ENCODE measurements at places on chromosomes 6 and 20. TPM values are rescaled to one million over a fixed set of nuclear protein-coding genes. Genes with fewer than 3 reads are reported as not detected.
A peak's percentile ranks its signal among the peaks of the same experiment; 100 is the strongest.

Gene SFTA2
- total RNA-seq: not detected

Gene SAMD5
- total RNA-seq: not detected

Gene IL17A
- not detected for total RNA-seq

Gene RHAG
- not detected for total RNA-seq

- DNase-seq: no peak
These were observed 125.3 kb upstream of the SLC2A12 start for GRCh38 chr6:134177753-134178160.

DNA sequence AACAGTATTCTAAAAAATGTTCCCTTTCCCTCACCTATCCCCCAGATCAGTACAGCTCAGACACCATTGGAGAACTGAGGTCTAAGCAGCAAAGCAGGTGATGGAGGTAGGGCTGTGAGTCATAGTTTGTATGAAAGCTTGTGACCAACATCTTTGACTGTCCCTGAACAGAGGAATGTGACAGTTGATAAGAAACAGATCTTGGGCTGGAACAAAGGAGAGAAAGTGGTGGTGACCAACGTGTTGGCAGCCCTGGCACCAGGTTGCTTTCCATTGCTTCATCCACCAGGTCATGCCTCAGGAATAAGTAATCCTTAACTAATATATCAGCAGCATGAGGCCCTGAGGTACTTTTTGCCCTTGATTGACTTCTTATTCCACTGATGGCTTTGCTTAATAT, 19.9 kb upstream of the CRIP3 start:
- DNase-seq: no peak

DNA sequence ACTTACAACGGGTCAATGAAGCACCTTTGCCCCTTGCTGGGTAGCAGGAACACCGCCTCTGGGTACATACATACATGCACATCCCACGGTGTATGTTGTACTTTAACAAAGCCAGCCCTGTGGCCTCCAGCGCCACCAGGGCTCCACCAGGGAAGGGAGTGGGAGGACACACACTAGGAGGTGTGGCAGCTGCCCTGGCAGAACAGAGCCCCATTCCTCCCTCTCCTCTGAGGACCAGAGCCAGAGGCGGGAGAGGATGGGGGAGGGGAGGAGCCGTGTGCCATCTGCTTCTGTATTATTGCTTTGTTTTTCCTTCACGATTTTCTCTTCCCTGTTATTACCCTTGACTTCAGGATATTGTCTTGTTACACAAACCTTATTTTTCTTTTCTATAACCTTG, 105.8 kb upstream of the TRAF3IP2 start:
- DNase-seq: no peak

GRCh38 chr6:21970569-21971300, 326.1 kb downstream of the PRL start:
- no peak for DNase-seq

GRCh38 chr6:52176550-52176949, 9.6 kb upstream of the IL17A start:
- no peak for DNase-seq

DNA sequence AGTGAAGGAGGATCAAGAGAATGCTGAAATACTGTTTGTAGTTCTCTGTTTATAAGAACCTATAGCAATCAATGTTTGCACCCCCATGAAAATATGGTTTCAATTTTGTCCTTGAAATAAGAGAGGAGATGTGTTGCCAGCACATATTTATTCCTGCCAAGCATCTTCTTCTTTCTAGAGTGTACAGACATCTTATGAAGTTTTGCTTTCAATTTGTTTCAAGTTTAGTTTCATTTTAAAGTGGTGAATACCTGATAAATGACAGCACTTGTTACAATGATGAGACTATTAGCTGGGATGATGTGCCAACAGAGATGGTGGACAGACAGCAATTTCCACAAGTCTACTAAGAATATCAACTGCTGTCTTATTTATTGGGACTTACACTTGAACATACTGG, 39.2 kb upstream of the CENPW start:
- DNase-seq: no peak

- DNase-seq: peak; percentile 76
These were observed 19.8 kb downstream of the HLA-E start for GRCh38 chr6:30508890-30509736.

DNA sequence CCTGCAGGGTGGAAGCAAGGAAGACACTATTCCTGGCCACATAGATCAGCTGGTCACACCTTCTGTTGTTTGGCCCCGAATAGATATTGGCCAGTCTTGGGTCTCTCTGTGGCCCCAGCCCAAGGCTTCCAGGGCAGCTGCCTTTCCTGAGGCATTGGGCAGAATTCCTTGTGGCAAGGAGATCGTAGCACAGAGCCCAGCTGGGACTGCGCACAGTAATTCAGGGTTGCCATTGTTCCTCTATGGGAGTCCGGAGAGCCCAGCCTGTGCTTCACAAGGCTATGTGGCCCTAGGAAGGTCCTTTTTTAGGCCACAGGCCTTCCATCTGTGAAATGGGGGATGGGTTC, 6.9 kb downstream of the SGK2 start:
- DNase-seq: no peak

GRCh38 chr6:144898741-144899140, 613.6 kb downstream of the UTRN start:
- no peak for DNase-seq

DNA sequence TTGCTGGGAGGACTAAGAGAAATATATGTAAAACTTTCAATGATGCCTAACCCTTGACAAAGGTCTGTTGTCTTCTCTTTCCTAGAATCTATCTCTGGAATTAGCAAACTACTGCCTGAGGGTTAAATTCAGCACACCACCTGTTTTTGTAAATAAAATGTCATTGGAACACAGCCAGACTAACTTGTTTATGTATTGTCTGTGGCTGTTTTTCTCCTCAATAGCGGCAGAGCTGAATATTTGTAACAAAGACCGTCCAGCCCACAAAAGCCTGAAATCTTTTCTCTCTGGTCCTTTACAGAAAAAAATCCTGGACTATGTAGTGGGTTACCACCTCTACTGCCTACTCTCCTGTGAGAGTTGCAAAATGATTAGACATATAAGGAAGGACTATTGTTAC, 33.3 kb upstream of the SYNDIG1 start:
- DNase-seq: no peak

GRCh38 chr6:3317741-3318211, 59.0 kb downstream of the PSMG4 start:
- no peak for DNase-seq

DNA sequence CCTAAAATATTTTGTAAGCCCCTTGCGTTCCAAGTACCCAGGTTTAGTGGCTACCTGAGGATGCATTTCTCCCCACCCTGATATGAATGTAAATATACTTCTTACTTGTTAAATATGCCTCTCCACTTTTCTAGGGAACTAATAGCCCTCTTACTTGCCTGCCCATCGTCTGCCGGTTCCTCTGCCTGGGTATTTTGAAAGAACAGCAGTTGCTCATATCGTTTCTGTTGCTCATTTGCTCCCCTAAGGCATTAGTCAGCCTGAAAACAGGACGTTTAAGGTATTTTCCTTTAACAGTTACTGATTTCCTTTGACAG, 141.3 kb upstream of the CARMIL1 start:
- no peak for DNase-seq

DNA sequence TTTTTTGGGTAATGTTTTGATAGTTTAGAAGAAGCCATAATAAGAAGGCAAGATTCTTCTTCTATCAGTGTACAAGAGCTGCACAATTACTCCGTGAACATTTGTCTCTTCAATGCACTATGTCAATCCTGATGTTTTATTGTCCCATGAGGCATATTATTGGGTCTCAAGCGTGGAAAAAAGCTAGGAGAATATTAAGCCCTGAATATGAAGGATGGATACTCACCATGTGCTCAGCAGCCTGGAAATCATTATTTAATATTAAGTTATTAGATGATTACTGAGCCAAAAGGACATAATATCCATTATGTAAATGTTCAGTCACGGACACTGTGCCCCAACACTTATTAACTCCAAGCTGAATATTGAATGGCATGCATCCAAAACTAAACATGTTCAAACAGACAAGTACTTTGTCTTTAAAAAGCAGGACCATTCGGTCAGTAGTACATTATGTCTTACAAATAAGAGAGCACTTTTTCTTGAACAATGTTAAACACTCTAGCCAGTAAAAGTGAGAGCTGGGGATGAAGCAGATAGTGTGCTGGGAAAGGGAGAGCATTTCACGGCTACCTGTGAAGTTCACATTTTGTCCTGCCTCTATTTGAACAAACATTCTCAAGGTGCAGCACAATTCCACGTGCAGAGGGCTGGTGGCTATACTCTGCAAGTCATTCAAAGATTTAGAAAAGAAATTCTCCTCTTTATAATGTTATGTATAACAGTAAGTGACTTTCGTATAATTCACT, 70.6 kb upstream of the CNR1 start:
- DNase-seq: no peak

- DNase-seq: no peak
These were observed 24.9 kb downstream of the CHRNA4 start for GRCh38 chr20:63336232-63336752.

DNA sequence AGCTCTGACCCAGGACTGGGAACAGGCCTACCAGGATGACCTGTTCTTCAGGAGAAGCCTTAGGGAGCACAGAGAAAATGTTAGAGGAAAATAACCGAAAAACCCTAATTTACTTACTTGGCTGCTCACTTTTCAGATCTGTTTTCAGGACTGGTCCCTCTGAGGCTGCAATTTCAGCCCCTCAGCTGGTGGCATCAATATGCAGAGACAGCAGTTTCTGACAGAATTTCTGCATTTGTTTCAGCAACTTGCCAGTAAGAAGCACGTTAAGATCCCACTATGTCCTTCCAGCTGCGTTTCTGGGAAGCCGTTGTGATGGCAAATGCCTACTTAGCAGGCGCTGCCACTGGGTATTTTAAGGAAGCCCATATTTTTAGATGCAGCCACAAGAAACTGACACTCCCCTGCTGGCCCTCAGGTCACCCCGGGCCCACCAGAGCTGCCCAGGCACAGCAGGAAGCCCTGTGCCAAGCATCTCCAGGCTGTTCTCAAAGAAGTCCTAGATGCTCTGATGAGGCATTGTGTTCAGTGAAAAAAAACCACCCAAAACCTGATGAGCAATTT, 7.5 kb downstream of the YTHDF1 start:
- no peak for DNase-seq

DNA sequence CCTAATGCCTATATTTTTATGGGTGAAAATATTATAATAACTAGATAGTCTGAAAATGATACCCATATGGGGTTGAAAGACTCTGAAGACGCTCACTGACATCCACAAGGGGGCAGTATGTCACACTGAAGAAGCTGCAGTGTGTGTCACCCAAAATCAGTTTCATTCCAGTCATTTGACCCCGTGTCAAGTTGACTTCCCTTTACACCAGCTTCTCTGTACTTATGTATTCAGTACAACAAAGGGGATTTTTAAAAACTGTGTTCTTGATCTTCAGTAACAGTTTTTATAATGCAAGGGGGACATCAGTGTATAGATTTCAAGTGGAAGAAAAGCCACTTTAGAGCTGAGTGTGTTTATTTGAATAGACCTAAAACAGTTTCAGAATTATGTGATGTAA, 19.3 kb downstream of the FAXC start:
- peak; percentile 72 for DNase-seq

GRCh38 chr6:109892451-109893435, 85.4 kb upstream of the GPR6 start:
- DNase-seq: no peak
